ENCODE measurements at places on chromosomes 7 and 10.

DNA sequence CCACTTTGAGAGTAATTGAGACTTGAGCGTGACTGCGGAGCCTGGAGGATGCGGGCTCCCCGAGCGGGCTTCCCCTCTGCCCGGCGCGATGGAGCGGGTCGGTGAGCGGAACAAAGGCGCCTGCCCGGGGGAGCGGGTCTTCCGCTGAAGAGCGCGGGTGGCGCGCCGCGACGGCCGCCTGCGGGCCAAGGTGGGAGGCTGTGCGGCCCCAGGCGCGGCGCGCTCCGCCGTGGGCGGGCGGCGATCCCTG is at the start of gene GALNT17:
TSS of gene GALNT17 (plus strand) at position 18 of the 250 bp plus-strand sequence.
- no peak for DNase-seq

- no peak for DNase-seq
These were observed 106.1 kb upstream of the LRRTM3 start for GRCh38 chr10:66819691-66820090.

GRCh38 chr10:16965740-16966447 is 148.7 kb upstream of the RSU1 start:
- no peak for DNase-seq

GRCh38 chr7:31058122-31058521 is 6.0 kb downstream of the ADCYAP1R1 start:
- no peak for DNase-seq

GRCh38 chr10:89337484-89337883 is 9.7 kb downstream of the IFIT3 start:
- no peak for DNase-seq

DNA sequence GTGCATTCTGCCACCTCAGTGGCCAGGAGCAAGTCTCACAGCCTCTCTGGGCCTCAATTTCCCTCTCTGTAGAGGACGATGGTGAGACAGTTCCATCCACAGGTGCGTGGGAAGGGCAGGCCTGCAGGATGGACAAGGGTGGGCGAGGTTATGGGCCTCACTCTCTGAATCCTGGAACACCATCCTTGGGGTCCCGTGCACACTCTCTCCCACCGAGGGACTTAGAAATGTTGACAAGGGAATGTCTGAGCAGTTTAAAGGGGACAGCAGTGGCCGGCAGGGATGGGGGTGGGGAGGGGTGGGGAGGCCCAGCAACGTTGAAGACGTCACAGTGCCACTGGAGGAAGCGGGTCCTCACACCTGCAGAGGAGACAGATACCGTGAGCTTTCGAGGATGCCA is 111.5 kb downstream of the FOXL3 start:
- no peak for DNase-seq

DNA sequence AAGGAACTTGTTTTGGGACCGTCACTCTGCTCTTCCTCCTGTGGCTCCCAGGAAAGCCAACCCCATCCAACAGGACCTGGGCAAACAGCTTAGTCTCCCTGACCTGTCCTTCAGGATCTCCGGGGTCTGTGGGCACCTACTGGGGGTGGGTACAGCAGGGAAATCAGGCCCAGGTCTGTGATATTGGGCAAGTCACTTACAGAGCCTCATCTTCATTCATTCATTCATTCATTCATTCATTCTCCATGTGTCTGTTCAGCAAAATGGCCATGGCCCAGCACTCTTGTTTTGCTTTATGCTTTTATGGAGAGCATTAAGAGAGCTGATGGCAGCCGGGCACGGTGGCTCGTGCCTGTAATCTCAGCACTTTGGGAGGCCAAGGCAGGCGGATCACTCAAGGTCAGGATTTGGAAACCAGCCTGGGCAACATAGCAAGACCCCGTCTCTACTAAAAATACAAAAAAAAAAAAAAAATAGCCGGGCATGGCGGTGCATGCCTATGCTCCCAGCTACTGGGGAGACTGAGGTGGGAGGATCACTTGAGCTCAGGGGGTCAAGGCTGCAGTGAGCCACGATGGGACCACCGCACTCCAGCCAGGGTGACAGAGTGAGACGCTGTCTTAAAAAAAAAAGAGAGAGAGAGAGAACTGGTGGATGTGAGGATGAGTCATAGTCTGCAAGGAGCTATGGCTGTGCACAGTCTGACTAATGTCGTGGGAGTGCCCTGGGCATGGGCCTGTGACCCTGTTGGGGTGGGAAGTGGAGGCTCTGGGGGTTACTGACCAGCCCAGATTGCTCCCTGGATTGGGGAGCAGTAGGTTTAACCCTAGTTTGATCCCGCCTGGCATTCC is 54.3 kb downstream of the CLIP2 start:
- DNase-seq: no peak

GRCh38 chr10:81021428-81022129 is 483.9 kb downstream of the SH2D4B start:
- DNase-seq: no peak

GRCh38 chr7:20330239-20330927 is at the start of gene ITGB8:
Gene ITGB8 (plus strand): TSS chr7:20330900. CDS start chr7:20331807, 907 bp downstream.
- DNase-seq: no peak

DNA sequence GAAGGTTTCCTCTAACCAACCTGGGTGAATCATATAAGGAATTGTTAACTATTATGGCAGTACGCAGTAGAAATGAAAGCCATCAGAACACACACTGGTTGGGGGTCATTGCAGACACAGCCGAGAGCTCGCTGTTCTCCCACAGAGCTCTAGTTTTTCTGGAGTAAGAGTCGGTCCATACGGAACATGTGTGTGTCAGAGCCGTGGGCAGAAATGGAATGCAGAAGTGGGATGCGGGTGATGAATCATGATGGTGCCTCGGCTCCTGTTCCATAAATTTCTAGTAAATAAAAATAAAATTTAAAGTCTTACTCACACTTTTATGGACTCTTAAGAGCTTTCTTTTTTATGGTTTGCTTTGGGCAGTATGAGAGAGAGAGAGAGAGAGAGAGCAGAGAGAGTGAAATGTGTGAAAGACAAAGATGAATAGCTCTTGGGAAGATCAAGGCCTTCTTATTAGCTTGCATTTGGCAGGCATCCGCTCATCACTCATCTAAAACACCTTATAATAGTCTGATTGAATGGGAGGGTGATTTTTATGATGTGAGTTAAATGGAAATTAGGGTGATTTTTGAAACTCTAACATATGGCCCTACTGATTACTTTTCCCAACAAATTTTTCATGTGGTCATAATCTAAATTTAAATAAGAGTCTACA is 98.8 kb upstream of the PFKP start:
- DNase-seq: no peak

DNA sequence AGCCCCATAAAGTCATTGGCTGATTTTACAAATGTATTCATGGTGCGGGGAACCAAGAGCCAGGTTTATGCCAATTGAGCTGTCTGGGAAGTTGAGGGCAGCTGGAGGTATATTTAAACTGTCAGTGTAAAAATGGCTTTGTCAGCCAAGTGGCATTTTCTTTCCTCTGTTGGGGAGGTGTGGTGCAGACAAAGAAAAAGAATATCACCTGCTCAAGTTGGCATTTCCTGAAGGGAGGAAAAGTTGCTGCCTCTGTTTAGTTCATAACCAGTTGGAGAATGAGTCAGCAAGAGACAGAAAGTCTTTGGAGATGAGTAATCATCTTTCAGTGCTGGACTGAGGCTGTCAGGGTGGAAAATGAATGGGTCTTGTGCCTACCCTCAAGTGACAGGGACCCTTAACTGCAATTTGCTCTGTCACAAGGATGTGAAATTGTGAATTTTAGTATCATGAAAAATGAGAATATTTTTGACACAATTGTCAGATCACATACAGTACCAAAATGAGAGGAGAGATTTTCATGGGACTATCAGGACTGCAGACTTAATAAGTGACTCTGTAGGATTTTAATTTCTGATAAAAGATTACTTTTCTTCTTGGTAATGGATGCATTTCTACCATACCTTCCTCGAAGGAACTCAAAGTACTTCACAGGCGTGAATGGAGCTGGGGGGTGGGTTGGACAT is 137.3 kb downstream of the ANLN start:
- DNase-seq: no peak

DNA sequence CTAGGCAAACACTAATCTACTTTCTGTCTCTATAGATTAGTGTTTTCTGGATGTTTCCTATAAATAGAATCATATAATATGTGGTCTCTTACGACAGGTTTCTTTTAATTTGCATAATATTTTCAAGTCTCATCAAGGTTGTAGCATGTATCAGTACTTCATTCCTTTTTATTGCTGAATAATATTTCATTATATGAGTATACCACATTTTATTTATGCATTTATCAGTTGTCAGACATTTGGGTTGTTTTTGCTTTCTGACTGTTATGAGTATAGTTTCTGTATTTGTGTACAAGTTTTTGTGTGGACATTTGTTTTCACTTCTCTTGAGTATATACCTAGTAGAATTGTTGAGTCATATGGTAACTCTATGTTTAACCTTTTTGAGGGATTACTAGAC is 48.2 kb downstream of the SHOC2 start:
- DNase-seq: no peak

- no peak for DNase-seq
These were observed 200.7 kb downstream of the POLR1F start for GRCh38 chr7:19508124-19508523.

DNA sequence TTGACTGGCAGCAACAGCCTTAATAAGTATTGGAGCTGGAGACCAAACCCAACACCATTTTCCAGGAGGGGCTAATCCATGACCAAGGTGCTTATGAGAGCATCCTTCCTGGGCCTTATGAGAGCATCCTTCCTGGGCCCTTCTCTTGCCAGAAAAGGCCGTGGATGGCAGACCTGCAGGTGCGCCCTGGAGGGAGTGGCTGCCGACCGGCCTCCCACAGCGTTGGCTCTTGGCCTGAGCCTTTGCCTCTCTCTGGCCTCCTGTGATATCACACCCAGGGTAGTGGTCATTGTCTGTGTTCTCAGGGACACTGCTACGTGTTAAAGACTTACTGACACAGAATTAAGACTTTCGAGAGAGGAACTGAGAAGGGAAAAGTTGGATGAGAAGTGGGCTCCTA is 22.3 kb upstream of the NUDCD3 start:
- DNase-seq: no peak

DNA sequence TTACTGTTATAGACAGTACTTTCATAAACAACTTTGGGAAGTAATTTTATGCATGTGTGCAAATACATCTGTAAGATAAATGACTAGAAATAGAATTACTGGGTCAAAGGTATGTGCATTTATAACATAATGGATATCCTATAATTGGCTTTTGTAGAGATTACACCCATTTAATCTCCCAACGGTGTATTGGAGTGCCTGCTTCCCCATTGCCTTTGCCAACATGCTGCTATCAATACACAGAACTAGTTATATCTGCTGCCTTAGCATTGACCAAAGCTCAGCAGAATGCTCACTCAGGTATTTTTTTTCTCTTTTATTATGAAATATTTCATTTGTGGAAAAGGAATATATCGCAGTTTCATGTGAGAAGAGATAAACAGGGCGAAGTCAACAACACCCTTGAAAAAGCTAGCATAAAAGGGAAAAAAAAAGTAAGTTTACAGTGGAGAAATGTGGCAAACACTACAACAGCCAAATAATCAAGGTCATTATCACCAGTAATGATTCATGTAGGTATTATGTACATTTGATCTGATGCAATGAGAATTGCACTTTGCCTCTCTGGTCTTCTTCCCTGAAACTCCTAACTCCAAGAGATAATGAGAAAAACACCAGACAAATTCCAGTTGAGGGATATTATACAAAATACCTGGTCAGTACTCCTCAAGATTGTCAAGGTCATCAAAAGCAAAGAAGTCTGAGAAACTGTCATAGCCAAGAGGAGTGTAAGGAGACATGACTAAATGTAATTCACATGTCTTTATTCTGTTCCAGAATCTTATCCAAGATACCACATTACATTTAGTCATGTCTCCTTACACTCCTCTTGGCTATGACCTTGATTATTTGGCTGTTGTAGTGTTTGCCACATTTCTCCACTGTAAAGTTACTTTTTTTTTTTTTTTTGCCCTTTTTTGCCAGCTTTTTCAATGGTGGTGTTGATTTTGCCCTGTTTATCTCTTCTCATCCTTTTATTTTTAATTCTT is 36.8 kb downstream of the MARCHF5 start:
- no peak for DNase-seq

GRCh38 chr10:29791773-29792172 is 157.0 kb upstream of the SVIL start:
- no peak for DNase-seq

DNA sequence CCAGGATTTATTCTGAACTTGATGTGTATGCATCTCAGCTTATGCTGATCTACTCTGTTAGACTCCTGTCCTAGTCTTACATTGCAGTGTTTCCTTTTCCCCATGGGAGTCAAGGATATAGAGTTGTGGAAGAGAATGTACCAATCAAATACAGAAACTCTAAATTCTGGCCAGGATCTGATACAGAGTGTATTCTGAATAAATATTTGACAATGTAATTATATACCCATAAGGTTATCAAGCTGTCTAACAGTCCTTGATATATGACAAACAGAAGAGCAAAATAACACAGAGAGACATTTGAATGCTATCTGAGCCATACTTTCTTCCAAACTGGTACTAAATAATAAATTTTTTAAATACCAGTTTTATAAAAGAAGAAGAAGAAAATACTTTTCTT is 116.8 kb downstream of the ETV1 start:
- DNase-seq: no peak

DNA sequence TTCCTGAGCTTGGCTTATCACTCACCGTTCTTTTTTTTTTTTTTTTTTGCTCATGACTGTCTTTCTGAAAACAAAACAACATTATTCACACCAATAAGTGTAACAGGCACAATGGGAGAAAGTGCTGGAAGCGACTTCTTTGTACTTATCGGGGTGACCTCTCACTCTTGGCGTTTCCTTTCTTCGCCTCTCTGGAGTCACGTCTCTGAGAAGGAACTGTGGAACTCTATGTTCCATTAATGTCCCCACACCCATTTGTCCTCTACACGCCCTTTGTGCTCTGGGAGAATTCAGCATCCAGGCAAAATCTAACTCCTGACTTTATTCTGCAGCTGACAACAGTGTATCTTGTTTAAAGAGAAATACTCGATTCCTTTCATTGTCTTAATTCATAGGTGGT is 70.8 kb upstream of the FAM204A start:
- no peak for DNase-seq

Measured in activated B cell treated with CpG ODN at 0.5 μM for 24 hours (primary cell).